ENCODE measurements at places on chromosomes 6 and 20.

DNA sequence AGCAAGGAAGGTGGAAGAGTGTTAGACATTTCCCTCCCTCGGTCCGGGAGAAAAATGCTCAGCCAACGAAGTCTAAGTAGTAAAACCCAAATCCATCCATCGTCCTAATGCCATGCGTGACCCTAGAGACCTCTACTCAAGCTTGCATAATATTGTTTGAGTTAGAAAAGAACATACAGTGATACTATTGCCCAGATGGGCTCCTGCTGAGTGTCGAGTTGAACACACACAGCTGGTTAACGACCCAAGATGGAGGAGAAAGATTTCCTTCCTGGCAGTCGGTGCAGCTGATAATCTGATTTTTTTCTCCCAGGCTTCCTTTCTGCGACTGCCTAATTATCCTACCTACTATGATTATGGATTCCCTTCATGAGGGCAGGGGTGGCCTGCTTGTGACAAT is 164.4 kb upstream of the KCNG1 start:
- no peak for DNase-seq

DNA sequence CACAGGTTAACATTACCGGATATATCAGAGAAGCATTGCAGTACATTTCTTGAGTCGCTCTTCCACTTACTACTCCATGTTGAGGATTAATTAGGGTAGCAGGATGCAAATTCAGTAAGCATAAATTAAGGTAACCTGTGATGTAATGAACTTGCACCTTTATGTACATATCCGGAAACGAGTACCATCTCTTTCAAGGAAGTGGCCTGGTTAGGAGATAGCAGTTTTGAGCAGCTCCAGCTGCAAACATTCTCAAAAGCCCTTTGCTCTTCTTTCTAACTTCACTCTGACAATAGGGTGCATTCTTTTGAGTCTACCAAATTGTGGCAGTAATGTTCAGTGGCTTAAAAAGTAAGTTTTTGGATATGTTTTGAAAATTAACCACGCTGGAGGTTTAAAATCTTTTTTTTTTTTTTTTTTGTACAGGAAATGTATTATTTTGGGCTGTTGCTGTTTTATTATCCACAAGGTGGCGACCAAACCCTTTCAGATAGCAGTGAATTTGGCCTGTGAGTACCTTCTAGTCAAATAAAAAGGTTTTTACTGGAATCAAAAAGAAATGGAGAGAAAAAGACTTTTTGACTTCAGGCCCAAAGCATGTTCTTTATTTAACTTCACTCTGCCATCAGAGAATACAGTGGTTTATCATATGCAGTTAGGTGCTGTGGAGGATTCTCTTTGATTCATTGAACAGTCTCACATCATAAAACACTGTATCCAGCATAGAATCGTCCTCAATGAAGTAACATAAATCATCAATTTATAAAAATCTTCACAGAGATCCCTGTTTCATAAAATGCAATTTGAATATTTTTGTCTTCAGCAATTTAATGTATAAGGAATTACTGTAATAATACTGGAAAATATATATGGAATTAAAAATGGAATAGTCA is 8.9 kb downstream of the FAM217B start:
- no peak for DNase-seq

- DNase-seq = no peak
Measured at GRCh38 chr6:94238868-94239267, 819.5 kb upstream of the EPHA7 start.

DNA sequence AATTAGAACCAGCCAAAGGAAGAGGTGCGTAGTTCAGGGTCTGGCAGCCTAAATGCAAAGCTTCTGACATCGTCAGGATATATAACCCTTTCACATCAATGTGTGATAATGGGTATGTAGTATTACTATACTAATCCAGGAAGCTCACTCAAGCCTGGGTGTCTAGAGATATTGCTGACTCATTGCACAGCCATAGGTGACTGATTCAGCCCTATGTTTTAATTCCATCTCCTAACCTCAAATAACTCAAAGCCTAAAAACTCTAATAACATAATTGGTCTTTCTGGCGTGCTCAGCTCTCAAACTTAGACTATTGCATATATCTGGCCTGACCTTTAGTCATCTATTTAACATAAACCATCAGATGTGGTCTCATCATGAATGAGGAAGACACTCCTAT is 658.4 kb downstream of the TBC1D32 start:
- no peak for DNase-seq

GRCh38 chr20:17161673-17162481 is 65.0 kb upstream of the PCSK2 start:
- no peak for DNase-seq

- no peak for DNase-seq
Measured at GRCh38 chr6:137024237-137024990, 20.4 kb downstream of the IL20RA start.

GRCh38 chr6:68559716-68560115 is 75.4 kb upstream of the ADGRB3 start:
- no peak for DNase-seq

DNA sequence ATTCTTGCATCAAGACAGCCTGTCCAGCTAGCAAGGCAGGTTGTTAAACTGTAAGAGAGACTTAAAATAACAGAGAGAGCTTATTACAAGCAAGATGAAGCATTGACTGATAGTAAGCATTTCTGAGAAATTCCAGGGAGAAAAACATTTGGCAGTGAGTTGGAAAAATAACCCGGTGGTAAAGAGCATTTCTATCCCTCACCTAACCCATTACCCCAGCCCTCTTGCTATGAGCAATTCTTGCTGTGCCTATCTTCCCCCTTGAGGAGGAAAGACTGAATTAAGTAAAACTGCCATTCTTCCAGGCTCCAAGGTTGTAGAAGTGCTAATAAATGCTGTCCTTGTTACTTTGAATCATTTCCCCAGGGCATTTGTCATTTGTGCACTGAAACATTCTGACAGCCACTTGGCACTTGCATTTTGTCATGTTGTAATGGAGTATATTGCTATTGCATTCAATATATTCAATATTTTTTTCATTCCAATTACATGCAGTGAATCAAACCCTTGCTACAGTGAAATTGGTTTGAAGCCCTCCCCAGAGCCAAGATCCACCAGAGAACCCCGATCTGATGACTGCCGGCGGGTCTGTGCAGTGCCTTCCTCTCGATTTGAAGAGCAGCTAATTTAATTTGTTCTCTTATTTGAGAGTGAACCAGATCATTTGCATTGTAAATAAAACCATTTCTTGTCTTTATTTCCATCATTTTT is 291.1 kb downstream of the HIVEP2 start:
- no peak for DNase-seq

DNA sequence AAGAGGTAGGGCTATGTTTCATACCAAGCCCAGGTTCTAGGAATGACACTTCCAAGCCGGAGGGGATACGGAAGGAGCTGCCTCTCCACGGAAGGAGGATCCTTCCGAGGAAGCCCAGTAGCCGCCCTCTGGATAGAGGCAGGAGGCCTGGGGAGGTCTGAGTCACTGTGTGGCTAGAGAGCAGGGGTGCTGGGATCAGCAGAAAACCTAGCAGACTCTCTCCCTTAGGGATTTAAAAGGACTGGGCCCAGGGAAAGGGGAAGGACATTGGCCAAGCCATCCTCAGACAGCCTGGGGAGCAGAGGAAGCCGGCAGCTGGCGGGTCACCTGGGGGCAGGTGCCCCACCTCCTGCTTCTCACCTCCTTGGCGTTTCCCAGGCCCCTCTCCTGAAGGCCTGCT is 36.6 kb upstream of the NFATC2 start:
- no peak for DNase-seq

DNA sequence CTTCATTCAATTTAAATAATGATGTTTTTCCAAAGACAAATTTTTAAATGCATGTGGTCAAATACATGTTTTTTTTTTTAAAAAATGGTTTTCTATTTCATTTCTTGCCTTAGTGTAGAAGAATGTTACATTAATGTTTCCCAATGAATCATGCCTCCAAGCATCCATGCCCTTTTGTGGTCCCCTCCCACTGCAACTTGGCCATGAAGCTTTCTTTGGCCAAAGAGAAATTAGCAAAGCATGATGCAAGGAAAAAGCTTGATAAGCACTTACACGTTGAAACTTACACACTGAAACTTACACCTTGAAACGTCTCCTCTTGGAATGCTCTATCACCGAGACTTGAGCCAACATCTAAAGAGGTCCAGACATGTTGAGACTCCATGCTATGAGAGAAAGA is 93.0 kb upstream of the ELOVL5 start:
- DNase-seq = no peak

GRCh38 chr20:25195962-25196785 is 662 bp downstream of the ENTPD6 start:
- no peak for DNase-seq

- DNase-seq = no peak
Measured at GRCh38 chr20:5871459-5872410, 78.6 kb downstream of the TRMT6 start.

- DNase-seq = no peak
Measured at GRCh38 chr6:129050086-129050485, 167.1 kb downstream of the LAMA2 start.

GRCh38 chr6:8506126-8506525 is 70.8 kb upstream of the SLC35B3 start:
- no peak for DNase-seq

GRCh38 chr6:106084106-106084988 is 1.8 kb upstream of the PRDM1 start:
- no peak for DNase-seq

GRCh38 chr6:53115741-53116140 is 32.9 kb downstream of the GCM1 start:
- no peak for DNase-seq

DNA sequence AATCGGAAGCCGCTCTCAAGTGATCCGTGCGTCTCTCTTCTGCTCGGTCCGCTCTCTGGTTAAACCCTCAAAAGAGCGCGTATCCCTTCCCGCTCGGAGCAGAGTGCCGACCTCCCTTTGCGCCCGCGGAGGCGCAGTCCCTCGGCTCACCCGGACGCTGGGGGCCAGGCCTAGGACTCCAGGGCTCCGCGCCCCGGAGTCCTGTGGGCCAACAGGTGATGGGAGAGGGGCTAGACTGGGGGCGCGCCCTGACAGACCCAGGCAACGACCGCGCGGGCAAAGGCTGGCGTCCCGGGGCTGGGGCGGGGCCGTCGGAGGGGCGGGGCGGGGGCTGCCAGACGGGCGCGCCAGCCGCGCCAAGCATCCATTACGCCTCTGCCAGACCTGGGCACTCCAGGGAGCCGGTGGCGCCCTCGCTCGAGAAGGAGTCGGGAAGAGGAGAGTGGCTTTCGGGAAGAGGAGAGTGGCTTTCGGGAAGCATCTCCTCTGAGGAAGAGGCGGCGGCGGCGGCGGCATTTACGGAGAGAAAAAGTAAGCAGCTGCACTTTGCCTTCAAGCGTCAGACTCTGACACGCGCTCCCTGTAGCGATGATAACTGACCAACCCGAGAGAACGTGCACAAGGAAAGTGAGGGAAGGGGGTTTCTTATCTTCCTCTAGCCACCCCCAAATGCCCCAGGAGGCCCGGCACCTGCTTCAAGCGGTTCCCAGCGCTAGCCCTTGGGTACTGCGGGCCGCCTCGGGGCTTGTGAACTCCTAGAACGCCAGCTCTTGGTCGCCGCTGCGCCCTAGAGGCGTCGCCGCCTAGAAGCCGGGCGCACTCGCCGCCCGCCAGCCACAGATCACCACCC is 2.6 kb downstream of the EPHA7 start:
- DNase-seq = no peak

- no peak for DNase-seq
Measured at GRCh38 chr6:165721356-165721755, 58.3 kb upstream of the PDE10A start.
